ENCODE measurements at places on chromosomes 6 and 20.

DNA sequence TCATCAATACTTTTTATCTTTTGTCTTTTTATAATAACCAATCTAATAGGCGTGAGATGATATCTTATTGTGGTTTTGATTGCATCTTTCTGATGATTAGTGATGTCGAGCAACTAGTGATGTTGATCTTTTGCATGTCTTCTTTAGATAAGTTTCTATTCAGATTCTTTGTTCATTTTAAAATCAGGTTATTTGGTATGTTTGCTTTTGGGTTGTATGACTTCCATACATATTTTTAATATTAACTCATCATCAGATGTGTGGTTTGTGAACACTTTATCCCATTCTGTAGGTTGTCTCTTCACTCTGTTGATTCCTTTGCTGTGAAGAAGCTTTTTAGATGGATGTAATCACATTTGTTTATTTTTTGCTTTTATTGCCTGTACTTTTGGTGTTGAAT, 295.8 kb downstream of the BCKDHB start:
- DNase-seq, result no peak

DNA sequence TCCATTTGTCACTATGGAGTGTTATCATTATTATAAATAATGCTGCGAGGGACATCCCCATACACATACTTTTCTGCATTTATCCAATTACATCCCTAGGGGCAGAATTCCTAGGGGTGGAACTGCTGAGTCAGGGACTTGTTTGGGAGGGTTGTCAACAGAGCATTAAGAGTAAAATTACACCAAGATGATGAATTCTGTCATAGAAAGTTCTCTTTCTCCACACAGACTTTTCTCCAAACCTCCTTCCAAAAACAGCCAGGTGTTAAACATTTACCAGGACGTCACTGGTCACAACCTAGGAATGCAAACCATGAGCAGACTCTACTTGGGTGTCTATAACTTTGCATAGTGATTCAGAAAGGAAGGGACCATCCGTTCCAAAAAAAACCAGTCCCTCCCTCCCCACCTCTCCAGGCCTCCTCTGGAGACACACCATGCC, 95.5 kb downstream of the PRND start:
- peak; percentile 66 for DNase-seq

- DNase-seq, result peak; percentile 78
Observed at GRCh38 chr6:28719275-28719940, 193.7 kb downstream of the GPX5 start.

GRCh38 chr20:58344741-58345140, 35.2 kb downstream of the RAB22A start:
- DNase-seq, result no peak

Measured in Karpas-422 (cell line).